ENCODE measurements at places on chromosomes 1 and 21.

DNA sequence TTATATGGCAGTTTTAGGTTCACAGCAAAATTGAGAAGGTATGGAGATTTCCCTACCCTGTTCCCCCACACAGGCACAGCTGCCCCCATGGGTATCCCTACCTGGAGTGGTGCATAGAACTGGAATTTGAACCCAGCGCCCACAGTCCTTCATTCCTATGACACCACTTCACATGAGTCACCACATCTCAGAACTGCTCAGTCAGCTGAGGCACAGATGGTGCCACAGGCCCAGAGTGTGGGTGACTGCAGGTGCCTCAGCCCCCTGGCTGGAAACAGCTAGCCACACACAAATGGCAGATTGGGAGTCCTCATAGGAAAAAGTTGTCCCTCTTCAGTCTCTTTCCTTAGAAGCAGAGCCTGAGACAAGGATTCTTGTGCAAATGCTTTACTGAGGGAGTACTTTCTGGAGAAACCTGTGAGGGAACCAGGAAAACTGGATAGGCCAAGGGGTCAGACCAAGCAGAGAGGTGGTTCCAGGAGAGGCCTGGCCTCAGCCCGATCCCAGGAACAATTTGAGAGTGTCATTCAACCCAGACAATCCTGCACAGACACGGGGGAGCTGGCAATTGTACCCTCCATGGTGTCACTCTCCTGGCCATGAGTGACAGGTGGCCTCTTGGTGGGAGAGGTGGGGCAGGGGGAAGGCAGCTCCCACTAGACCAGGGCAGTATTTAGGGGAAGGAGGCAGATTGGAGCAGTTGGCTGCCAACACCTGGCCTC lies 6.9 kb downstream of the PLA2G2D start:
- no peak for DNase-seq

DNA sequence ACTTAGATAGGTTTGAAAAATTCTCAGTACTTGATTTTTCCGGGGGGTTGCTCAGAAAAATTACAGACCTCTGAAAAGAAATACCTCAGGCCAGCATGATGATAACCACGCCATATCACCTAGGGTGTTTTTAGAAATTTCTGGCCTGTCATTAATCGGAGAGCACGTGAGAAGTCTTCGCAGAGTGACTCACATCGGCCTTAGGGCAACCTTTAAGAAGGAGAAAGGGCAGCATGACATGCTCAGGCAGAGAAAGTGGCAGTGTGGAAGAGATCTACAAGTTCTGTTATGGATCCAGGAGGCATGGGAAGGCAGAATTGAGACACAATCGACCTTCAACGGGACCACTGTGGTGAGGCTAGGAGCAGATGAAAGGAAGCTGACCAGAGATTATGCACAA lies 506.3 kb downstream of the LMO4 start:
- no peak for DNase-seq

DNA sequence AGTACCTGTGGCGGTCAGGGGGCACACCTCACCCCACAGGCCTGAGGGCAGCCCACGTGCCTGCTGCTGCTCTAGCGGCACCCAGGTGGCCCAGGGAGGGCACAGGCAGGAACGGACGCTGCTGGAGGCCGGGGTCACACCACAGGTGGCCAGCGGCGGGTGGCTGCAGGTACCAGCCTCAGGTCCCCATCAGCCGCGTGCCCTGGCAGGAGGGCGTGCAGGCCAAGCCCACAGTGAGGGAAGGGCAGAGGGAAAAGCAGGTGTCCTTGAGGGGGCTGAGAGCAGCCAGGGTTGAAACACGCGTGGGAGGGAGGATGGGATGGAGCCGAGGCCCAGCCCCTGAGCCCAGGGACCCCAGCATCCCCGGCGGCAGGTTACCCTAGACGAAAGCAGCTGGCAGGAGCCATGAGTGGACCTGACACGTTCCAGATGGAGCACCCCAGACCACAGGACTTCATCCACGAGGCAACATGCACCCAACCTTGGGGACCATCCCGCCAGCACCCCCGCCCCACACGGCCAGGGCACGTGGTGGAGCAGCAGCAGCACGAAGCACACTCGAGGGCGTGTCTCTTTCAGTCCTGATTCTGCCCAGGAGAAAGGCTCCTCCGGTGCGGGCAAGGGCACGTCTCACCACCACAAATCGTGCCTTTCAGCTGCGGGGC lies 3.7 kb downstream of the SLC19A1 start:
- DNase-seq = no peak

- DNase-seq = no peak
Measured at GRCh38 chr21:16342932-16343331, 613.1 kb downstream of the USP25 start.

GRCh38 chr1:109298666-109299557 lies 7.9 kb downstream of the MYBPHL start:
- DNase-seq = no peak

DNA sequence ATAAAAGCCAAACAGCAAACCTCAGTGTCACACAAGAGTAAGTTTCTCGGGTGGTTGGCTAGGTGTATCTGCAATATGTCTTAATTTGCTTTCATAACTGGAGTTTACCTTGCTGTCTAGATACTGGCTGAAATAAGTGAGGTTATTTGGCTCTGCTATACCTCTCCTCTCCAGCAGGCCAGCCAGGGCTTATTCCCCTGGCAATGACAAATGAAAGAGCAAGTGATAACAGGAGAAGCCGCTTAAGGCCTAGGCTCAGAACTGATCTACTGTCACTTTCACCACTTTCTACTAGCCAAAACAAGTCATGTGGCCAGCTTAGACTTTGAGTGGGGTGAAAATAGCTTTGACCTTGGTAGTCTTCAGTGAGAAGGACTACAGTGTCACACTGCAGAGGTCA lies 4.8 kb upstream of the RPE65 start:
- DNase-seq = no peak

DNA sequence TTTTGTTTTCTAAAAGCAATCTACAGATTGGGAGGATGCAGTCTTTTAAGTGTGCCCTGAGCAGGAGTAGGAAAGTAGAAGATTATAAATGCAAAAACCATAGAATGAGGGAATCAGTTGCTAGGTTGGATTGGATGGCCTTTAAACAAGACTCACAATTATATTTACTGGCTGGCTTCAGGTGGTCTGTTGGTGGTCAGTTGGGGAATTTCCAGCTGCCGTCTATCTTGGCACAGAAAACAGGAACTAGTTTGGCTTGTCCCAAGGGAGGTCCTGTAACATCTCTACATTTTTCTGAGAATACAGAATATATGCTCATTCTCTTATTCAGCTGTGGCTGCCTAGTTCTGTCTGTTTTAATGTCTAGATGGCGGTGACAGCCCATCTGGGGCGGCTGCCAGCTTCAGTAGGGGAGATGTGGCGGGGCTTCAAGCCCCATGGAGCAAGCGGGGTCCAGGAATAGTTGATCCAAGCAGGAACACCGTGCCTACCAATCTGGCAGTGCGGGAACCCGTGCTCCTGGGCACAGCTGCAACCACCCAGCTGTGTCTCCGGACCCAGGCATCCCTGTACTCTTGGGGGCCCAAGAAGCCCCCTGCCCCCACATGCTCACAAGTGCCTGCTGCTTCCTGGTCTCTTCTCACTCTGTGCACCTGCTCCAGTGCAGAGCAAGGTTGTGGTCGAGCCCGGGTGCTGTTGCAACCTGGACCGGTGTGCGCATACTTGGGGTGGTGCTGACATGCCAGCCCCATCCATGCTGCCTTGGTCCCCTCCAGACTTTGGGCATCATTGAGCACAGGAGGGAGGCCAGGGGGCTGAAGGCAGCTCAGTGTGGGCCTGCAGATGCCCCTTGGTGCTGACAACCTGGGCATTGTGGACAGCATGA lies 1182.6 kb downstream of the AMY1C start:
- DNase-seq = no peak

DNA sequence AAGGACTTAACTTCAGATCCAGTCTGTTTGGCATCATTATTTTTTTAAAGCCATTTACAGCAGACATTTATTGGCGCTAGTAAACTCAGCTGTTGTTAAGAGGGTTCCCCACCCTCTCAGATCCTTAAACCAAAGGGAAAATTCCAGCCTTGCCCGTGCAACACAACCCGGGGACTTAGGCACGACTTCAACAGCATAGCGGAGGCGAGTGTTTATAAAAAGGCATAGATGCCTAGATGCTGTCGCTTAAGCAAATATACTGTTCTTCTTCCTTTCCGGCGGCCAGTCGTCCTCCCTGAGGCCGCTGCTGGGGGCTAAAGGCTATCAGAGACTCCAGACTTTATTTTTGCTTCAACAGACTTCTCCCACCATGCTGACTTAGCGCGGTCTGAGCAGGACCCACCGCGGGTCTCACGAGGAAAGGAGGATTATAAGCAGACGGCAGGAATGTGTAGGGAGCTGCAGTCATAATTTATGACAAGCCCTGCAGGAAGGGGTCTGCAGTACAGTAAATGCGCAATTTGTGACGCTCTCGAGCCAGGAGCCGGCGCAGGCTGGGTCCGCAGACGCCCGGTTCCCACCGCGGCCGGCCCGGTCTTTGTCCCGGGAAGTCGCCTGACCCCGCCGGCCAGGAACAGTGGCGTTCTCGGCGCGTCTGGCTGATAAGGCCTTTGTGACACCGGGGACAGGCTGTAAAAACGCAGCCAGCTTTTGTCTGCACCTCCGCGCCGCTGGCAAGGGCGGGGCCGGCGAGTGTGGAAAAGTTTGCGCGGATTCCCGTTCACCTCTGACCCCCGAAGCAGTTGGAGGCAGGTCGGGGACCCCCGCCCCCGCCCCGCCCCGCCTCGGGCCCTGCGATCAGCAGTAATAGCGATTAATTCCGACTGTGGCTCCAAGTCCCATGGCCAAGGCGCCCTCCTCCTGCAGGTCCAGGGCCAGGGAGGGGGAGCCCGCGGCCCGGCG lies 61.2 kb upstream of the ARHGEF16 start:
- DNase-seq = no peak

GRCh38 chr1:24555591-24556413 lies at the start of gene NCMAP:
TSS of gene NCMAP (plus strand) at chr1:24556087. CDS start at chr1:24595431, 39,344 bp downstream.
- no peak for DNase-seq

DNA sequence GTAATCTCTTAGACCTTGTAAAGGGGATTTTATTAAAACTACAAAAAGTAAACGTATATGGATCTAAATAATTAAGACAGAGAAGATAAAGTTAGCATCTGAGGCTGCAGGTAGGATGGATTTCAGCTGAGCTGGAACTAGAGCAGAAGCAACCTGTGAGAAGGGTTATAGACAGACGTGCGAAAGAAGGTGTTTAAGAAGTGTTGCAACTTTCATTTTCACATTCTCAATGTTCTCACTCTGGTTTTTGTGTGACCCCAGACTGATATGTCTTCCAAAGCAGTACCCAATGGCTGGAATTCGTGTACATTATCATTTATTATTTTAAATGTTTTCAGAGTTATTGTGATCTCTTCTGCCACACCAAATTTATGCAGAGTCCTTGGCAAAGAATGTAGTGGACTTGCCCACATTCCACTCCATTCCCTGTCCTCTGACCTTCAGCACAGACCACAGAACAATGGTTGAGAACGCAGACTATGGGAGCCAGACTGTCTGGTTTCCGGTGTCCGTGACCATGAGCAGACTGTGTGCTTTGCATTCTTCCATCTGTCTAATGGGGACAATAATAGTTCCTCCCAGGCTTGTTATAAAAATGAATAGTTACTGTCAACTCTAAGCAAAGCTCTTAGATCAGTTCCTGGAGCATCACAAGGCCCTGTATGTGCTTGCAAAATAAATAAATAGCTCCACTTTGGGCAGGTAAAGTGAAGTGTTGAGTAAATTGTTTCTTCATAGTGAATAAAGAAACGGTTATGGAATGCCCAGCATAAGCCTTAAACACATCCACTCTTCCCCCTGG lies 140.6 kb upstream of the SAMSN1 start:
- DNase-seq = no peak

GRCh38 chr21:42580076-42580792 lies 66.6 kb downstream of the SLC37A1 start:
- no peak for DNase-seq

DNA sequence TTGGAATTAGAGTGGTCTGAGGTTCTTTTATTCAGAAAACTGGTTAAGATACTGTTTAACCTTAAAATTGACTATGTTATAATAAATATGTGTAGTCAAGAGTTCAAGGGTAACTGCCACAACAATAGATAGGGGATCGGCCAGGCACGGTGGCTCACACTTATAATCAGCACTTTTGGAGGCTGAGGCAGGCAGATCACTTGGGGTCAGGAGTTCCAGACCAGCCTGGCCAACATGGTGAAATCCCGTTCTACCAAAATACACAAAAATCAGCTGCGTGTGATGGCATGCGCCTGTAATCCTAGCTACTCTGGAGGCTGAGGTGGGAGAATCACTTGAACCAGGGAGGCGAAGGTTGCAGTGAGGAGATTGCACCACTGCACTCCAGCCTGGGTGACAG lies 39.5 kb downstream of the PDC start:
- DNase-seq = no peak

- DNase-seq = no peak
Measured at GRCh38 chr1:32246888-32247273, at the start of gene FAM167B. TSS of gene FAM167B (plus strand) at chr1:32247222. CDS start at chr1:32247422, 200 bp downstream.

- no peak for DNase-seq
Measured at GRCh38 chr1:47211796-47212269, 20.2 kb downstream of the TAL1 start.

DNA sequence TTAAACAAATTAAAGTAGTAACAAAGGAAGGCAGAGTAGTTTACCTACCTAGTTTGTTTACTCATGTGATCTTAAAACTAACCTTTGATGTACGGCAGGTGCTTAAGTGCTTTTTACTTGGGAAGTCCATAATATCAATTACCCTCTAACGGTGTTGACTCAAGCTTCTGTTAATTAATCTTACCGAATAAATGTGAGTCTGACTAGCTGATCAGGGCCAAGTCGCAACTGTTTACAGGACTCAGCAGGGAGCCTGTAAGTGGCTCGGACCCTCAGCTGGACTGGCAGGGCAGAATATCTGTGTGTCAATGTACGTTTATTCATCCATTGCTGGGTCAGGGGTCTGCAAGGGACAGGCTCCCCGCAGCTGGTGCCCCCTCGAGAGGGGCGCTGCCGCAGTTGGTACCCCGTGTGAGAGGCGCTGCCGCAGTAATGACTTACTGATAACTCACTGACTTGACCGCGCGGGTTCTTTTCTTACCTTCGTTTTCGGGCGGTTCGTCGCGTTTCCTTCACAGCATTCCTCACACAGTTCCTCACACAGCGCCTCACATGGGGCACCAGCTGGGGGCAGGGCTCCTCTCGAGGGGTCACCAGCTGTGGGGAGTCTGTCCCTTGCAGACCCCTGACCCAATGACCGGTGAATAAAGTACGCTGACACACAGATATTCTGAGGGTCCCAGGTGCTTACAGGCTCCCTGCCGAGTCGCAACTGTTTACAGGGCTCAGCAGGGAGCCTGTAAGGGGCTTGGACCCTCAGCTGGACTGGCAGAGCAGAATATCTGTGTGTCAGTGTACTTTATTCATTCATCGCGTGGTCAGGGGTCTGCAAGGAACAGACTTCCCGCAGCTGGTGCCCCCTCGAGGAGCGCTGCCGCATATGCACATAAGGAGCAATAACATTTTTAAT lies 3.0 kb downstream of the FMO1 start:
- no peak for DNase-seq

- no peak for DNase-seq
Measured at GRCh38 chr1:60223158-60223557, 149.6 kb upstream of the C1orf87 start.

DNA sequence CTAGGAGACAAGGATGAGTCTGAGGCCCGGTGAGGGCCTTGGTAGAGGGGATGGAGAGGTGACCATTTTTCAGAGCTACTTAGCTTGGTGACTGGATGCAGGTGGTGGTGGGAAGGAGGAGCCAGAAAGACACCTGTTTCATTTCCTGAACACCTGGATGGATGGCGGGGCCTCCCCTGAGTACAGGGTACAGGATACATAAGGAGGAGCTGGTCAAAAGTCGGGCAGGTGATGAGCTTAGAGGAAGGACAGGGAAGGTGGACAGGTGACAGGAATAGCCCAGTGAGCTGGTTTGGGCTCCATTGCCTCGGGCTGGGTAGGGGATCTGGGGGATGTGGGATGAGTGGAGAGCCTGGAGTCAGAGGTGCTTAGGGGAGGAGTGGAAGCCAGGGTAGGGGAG lies 6.3 kb downstream of the FAAH start:
- DNase-seq = peak; percentile 87

GRCh38 chr1:204651843-204652421 lies 33.6 kb downstream of the LRRN2 start:
- DNase-seq = peak; percentile 8

Data from NCI-H2029 (cell line).